ENCODE measurements at places on chromosomes 7 and 10.

- H3K36me3 ChIP-seq: no peaks in the 10 kb centered on the region
- peaks cover 51% of the 10 kb centered on the region for H3K27me3 ChIP-seq
- H3K27ac ChIP-seq: no peak overlapping the region
- peaks cover 8% of the 10 kb centered on the region for H3K4me1 ChIP-seq
- H3K4me3 ChIP-seq: no peak overlapping the region
Observed at GRCh38 chr10:71395621-71396020, 1.1 kb upstream of the CDH23 start.

DNA sequence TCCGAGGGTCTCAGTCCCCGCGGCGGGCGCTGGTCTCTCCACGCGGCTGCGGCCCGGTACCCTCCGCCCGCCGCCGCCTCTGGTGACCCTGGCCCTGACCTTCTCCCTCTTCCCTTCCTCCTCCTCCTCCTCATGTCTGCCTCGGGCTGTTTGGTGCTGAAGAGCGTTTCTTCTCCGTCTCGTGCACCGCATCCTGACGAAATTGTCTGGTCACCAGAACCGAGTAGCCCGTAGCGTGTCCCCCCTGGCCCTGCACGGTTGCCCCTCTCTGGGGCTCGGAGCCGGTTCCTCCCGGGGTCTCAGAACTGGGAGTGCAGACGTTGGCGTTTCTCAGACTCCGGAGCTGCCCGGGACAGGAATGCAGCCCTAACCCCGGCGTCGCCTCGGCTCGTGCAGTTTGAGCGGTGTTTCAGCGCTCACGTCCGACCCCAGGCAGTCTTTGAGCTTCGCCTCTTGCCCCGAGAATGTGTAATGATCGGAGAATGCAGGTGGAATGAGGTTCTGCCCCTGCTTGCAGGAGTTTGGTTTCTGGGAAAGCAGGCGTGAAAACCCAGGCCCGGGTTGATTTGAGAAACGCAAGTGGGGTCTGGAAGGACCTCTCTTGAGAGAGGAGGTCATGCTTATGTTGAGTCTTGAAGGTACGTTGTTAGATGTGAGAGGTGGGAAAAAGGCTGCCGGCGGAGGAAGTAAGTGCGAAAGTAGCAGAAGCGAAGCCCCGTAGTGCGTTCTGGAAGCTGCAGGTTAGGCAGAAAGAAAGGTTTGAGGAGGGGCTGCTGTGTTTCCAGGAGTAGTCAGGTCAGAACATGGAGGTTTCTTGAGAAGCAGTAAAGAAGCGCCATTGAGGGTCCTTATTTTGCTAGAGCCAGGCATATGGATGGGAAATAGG lies 743 bp downstream of the RBM17 start:
- DNase-seq: peak; percentile 43
- peak overlapping the region; percentile 90 for H3K4me3 ChIP-seq
- H3K36me3 ChIP-seq: peaks cover 30% of the 10 kb centered on the region

DNA sequence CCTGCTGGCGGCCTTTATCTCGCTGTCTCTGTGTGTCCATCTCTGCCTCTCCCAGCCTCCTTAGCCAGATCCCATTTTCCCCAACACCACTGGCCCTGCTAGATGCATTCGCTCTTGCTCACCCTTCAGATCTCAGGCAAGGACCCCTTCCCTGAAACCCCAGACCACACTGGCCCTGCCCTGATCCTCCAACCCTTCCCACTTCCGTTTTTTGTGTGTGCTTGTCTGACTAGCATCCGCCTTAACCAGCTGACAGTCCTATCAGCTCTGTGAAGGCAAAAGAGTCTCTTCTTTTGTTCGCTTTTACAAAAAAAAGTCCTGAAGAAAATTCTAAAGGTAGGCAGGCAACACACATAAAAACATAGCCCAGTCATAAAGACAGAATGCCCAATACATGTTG lies 28.7 kb downstream of the CHST15 start:
- no peaks in the 10 kb centered on the region for H3K36me3 ChIP-seq
- H3K27ac ChIP-seq: peak overlapping the region; percentile 45
- peaks cover 2% of the 10 kb centered on the region for H3K27me3 ChIP-seq
- no peak overlapping the region for H3K4me3 ChIP-seq

DNA sequence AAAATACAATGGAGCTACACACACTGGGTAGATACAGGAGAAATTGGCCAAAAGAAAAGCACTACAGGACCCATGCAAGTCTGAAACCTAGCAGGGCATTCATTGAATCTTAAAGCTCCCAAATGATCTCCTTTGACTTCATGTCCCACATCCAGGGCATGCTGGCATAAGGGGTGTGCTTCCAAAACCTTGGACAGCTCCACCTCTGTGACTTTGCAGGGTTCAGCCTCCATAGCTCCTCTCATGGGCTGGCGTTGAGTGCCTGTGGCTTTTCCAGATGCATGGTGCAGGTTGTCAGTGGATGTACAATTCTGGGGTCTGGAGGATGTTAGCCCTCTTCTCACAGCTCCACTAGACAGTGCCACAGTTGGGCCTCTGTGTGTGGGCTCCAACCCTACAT lies 626.3 kb upstream of the POT1 start:
- H3K27me3 ChIP-seq: no peaks in the 10 kb centered on the region
- H3K36me3 ChIP-seq: no peaks in the 10 kb centered on the region
- H3K4me3 ChIP-seq: no peak overlapping the region
- no peak for DNase-seq
- no peaks in the 10 kb centered on the region for H3K4me1 ChIP-seq
- no peak overlapping the region for H3K27ac ChIP-seq

DNA sequence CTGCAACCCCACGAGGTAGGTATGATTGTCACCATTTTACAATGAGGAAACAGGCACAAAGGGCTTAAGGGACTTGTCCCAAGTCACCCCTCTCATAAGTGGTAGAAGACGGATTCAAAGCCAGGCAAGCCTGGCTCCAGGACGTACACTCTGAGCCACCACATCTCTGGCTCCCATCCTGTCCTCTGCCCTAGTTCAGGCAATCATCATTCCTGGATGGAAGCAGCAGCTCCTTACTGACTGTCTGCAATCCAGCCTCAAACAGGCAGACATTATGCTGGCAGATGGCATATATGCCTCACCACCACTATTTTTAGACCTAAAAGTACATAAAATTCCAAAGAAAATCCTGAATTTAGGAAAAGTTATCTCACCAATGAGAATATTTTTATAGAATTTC lies 100.7 kb downstream of the USP6NL start:
- H3K4me1 ChIP-seq: peaks cover 9% of the 10 kb centered on the region
- H3K36me3 ChIP-seq: no peaks in the 10 kb centered on the region
- H3K27ac ChIP-seq: no peak overlapping the region
- peaks cover 3% of the 10 kb centered on the region for H3K27me3 ChIP-seq

- H3K27ac ChIP-seq: no peak overlapping the region
- no peaks in the 10 kb centered on the region for H3K4me1 ChIP-seq
- H3K4me3 ChIP-seq: no peak overlapping the region
- H3K36me3 ChIP-seq: no peaks in the 10 kb centered on the region
- no peak for DNase-seq
Observed at GRCh38 chr7:135879233-135879632, 97.9 kb downstream of the MTPN start.

GRCh38 chr10:78004215-78005026 lies 24.9 kb downstream of the POLR3A start:
- H3K27ac ChIP-seq: no peak overlapping the region
- H3K27me3 ChIP-seq: no peaks in the 10 kb centered on the region
- peaks cover 64% of the 10 kb centered on the region for H3K36me3 ChIP-seq
- H3K4me1 ChIP-seq: no peaks in the 10 kb centered on the region
- DNase-seq: no peak
- no peak overlapping the region for H3K4me3 ChIP-seq

GRCh38 chr7:47142169-47142866 lies 439.6 kb downstream of the TNS3 start:
- DNase-seq: no peak
- peaks cover 26% of the 10 kb centered on the region for H3K27me3 ChIP-seq
- H3K27ac ChIP-seq: no peak overlapping the region
- no peak overlapping the region for H3K4me3 ChIP-seq

- H3K27me3 ChIP-seq: peaks cover 11% of the 10 kb centered on the region
- no peak for DNase-seq
- no peak overlapping the region for H3K4me3 ChIP-seq
- no peaks in the 10 kb centered on the region for H3K4me1 ChIP-seq
- H3K36me3 ChIP-seq: no peaks in the 10 kb centered on the region
Observed at GRCh38 chr7:148356303-148356702, 234.3 kb upstream of the C7orf33 start.

- peaks cover 22% of the 10 kb centered on the region for H3K4me1 ChIP-seq
- H3K36me3 ChIP-seq: peaks cover 13% of the 10 kb centered on the region
- H3K4me3 ChIP-seq: no peak overlapping the region
- H3K27ac ChIP-seq: no peak overlapping the region
Observed at GRCh38 chr7:129896568-129897382, 56.0 kb downstream of the UBE2H start.

DNA sequence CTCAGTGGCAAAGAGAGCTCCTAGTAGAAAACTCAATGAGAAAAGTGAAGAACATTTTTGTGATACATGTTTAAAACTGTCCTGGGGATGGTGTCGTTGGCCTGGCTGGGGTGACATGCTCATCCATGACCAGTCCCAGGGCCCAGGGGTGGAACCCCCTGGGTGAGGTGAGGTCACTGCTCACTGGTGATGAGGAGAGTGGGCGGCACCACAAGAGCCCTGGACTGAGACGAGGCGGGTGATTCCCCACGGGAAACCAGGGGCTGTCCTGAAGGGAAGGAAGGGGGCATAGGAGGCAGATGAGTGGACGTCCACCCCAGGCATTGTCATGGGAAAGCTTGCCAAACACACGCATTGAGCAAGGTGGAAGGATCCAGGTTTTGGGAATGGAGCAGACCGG lies 54.6 kb downstream of the HTR5A start:
- H3K4me3 ChIP-seq: no peak overlapping the region
- H3K27ac ChIP-seq: no peak overlapping the region
- no peaks in the 10 kb centered on the region for H3K4me1 ChIP-seq
- H3K36me3 ChIP-seq: no peaks in the 10 kb centered on the region

DNA sequence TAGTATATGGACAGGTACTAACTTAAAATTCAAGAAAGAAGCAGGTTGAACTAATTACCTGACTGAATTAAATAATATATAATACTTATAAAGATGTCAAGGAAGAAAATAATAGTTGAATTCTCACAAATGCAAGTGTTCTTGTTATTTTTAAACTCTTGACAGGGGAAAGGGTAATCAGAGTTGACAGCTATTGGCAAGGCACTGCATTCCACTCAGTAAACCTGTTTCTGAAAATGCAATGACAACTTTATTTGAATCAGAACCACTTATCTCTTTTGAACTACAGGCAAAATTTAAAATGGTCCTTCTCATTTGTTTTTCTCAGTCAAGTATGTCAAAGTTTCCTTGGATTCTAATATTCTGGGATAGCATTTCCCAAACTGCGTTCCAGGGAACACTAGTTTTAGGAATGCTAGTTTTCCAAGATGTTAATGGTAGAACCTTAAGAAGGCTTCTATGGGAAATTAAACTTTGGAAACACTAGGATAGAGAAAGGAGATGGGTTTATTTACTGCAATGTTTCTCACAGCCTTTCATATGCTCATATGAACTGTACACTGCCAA lies 103.7 kb upstream of the LRRN3 start:
- H3K36me3 ChIP-seq: no peaks in the 10 kb centered on the region
- no peak overlapping the region for H3K4me3 ChIP-seq

DNA sequence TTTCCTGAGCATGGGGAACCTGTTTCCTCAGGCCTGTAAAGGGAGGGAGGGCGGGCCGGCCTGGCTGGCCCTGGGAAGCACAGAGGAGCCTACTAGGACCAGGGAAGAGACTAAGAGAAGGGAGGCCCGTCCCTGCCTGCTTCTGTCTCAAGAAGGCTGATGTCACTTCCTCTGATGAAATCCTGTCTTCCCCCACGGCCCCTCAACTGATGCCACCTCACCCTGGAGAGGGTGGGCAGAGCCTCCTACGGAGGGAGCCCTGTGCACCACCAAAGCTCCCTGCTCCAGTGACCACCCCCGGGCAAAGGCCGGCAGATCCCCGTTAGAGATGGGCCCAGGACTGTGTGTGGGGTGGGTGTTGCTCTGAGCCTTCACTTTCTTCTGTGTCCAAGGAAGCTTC lies 1.0 kb upstream of the PILRA start:
- H3K4me3 ChIP-seq: no peak overlapping the region
- H3K36me3 ChIP-seq: peaks cover 5% of the 10 kb centered on the region
- peak overlapping the region; percentile 78 for H3K27ac ChIP-seq

- H3K27ac ChIP-seq: no peak overlapping the region
- H3K36me3 ChIP-seq: no peaks in the 10 kb centered on the region
- DNase-seq: no peak
- H3K4me3 ChIP-seq: no peak overlapping the region
- no peaks in the 10 kb centered on the region for H3K27me3 ChIP-seq
Observed at GRCh38 chr10:37680243-37680683, 177.1 kb downstream of the ZNF248 start.

- peaks cover 21% of the 10 kb centered on the region for H3K36me3 ChIP-seq
- peaks cover 20% of the 10 kb centered on the region for H3K4me1 ChIP-seq
- H3K27me3 ChIP-seq: no peaks in the 10 kb centered on the region
- peak overlapping the region; percentile 70 for H3K27ac ChIP-seq
Observed at GRCh38 chr7:133491846-133492652, 239.2 kb downstream of the EXOC4 start.

DNA sequence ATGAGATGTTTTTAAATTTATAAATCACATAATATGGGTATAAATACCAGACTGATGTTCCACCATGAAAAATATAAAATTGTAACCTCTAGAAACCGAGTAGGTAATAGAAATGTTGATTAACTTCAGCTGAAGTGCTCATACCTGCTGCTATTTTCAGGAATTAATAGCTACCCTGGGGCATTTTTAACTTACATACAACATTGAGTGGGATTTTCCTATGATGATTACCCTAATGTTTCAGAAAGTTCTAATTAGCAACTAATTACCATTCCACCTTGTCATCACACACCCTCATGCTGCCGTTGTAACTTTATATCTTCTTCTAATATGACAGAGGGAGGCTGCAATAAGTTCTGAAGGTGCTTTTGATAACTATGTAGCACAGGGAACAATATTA lies 53.5 kb upstream of the ARHGAP12 start:
- H3K36me3 ChIP-seq: no peaks in the 10 kb centered on the region
- no peaks in the 10 kb centered on the region for H3K27me3 ChIP-seq
- H3K4me1 ChIP-seq: peaks cover 9% of the 10 kb centered on the region

- no peak for DNase-seq
- H3K4me1 ChIP-seq: no peaks in the 10 kb centered on the region
Observed at GRCh38 chr7:272108-272615, 17.8 kb upstream of the FOXL3 start.

DNA sequence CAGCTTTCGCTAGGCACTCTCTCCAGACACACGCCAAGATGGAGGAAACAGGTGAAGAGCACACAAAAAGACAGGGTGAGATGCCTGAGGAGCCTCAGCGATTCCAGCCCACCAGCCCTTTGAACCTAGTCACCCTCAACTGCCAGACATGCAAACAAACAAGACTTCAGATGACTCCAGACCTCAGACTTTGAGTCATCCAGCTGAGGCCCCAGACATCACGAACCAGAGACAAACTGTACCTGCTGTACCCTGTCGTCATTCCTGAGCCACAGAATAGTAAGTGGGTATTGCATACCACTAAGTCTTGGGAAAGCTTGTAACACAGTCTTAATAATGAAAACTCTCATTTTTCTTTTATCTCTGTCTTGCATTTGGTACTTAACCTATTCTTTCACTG lies 126.6 kb upstream of the LSM8 start:
- DNase-seq: peak; percentile 5
- no peaks in the 10 kb centered on the region for H3K36me3 ChIP-seq
- H3K27me3 ChIP-seq: peaks cover 12% of the 10 kb centered on the region
- peaks cover 2% of the 10 kb centered on the region for H3K4me1 ChIP-seq
- H3K4me3 ChIP-seq: no peak overlapping the region

All from activated CD4-positive, alpha-beta T cell treated with anti-CD3 and anti-CD28 coated beads for 36 hours (primary cell).